ENCODE measurements at places on chromosomes 16 and 17.

DNA sequence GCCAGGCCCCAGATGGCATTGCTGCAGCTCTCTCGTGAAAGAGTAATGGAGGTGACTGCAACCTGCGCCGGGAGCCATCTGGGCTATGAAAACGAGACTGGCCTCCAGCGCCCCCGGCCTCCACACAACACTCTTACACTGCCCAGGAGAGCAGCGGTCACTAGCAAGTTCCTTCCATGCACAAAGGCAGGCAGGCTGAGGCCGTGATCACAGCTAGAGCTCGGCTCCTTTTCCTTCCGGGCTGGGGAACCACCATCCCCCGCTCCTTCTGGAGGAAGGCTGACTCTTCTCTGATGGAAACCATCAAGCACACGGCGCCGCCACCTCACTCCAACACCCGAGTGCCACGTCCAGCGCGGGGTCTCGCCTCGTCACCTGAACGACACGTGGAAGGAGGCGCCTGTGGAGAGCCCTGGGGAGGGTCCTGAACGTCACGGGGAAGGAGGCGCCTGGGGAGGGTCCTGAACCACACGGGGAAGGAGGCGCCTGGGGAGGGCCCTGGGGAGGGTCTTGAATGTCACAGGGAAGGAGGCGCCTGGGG, 61.9 kb downstream of the KLHDC4 start:
- DNase-seq: no peak

GRCh38 chr17:72639711-72640110, 452.8 kb downstream of the SLC39A11 start:
- no peak for DNase-seq

GRCh38 chr17:39709998-39710964, 10.4 kb downstream of the ERBB2 start:
- no peak for DNase-seq

GRCh38 chr17:78693346-78694083, 88.6 kb downstream of the CYTH1 start:
- no peak for DNase-seq

- DNase-seq: no peak
These were observed 615.6 kb upstream of the SOX9 start for GRCh38 chr17:71505200-71505599.

GRCh38 chr17:34781571-34782108, 179.6 kb downstream of the CCT6B start:
- DNase-seq: no peak

DNA sequence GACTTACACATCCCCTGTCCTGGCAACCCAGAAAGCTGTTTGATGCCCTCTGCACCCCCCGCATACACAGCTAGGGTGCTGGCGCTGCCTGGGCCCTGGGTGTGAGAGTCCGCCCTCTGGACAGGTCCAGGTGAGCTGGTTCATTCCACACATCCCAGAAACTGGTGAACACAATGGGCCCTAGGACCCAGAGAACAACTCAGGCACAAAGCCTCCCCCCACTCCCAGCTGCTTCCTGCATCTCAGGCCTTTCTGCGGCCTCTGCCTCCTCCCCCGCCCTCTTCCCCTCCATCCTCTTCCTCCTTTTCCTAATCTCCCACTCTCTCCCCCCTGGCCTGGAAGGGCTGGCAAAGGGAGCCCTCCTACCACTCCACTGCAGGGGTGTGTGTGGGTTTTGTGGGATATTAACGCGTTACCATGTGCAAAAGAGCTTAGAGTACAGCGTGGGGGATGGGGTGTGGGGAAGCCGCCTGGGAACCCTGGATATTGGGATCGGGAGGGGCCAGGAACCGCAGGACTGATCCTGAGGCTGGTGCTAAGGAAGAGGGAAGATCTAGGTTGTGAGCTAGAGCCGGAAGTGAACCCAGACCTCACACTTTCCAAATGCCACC, 1.6 kb upstream of the PPP1R9B start:
- peak; percentile 75 for DNase-seq

DNA sequence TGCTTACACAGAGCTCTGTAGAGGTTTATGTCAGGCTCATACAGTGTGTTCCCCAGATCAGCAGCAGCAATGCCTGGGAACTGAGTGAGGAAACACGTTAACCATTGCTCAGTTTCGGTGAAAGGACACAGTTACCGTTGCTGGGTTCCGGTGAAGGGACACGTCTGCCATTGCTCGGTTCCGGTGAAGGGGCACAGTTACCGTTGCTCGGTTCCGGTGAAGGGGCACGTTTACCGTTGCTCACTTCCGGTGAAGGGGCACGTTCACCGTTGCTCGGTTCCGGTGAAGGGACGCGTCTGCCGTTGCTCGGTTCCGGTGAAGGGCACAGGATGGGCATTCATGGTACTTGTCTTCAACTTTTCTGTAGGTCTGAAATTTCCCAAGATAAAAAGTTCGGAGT, 81.7 kb downstream of the MRM3 start:
- DNase-seq: no peak
